ENCODE measurements at places on chromosomes 2 and 18.

- no peak for DNase-seq
Observed at GRCh38 chr2:105929516-105929915, 184.8 kb downstream of the NCK2 start.

DNA sequence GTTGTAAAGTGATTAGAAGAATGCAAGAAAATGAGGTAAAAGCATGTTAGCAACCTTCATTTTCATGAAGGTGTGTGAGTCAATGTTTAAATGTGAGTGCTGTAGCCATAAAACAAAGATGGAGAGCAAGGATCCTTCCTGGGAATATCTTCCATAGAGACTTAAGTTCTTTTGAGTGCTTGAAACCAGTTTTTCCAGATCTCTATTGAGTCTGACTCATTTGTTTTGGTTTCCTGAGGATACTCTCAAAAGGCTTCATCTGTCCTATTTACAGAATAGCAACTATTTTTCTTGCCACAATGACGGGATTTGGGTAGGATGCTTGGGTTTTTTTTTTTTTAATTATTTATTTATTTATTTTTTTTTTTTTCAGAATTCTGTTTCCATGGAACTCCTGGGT, 45.9 kb upstream of the ASB1 start:
- DNase-seq: peak; percentile 49

GRCh38 chr2:57080035-57080434, 896.2 kb downstream of the CCDC85A start:
- peak; percentile 3 for DNase-seq

DNA sequence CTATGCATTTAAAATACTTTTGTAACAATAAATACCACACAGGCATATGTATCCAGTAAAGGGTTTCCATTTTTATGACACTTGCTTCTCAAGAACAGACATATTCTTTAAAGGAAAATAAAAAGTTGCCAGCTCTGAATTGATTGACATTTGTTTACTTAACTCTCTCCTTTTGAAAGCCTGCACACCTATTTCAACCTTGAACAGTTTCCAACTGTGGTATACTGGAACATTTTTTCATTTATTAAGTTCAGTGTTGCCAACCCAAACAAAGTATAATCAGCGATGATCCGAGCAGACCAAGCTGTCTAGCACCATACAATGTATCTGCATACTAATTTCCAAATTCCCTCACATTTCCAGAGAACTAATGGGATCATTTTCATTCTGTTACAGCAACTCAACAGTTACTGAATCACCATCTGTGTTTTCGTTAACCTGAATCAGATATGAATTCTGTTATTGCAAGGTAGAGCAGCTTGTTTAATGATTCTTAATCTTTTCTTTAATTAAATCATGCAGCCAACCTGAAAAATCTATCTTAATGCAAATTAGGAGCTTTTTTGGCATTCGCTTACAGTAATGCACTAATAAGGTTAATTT, 725.5 kb upstream of the ZEB2 start:
- no peak for DNase-seq

GRCh38 chr2:161990741-161991140, 83.3 kb downstream of the DPP4 start:
- DNase-seq: peak; percentile 77
